HS-27A (cell line): ENCODE measurements at places on chromosomes 2 and 18.

- DNase-seq = no peak
Measured at GRCh38 chr2:71282493-71282892, 49.1 kb upstream of the ZNF638 start.

DNA sequence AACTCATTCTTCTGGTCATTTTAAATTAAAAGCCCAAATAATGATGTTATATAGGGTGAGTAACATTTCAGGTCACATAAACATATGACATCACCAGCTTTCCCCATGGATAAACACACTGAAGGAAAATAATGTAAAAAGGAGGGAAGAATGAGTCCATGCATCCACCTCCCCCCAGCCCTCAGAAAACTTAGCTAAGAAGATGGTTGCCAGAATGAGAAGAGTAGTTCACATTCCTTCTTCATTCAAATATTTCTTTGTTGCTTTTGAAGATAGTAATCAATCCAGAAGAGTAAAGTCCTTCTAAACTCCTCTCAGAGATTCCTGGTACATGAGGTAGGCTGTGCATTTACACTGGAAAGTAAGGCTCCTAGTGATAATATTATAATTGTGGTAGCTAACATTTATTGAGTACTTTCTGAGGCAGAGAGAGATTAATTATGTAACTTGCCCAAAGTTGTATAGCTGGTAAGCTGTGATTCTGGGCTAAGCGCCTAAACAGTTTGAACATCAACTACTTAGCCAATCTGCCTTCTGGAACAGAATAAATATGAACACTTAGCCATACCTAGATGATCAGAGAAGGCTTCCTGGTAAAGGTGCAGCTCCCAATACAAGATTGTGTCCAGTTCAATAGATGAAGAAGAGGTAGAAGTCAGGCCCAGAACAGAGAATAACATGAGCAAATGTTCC is 256.7 kb upstream of the FN1 start:
- DNase-seq = no peak

DNA sequence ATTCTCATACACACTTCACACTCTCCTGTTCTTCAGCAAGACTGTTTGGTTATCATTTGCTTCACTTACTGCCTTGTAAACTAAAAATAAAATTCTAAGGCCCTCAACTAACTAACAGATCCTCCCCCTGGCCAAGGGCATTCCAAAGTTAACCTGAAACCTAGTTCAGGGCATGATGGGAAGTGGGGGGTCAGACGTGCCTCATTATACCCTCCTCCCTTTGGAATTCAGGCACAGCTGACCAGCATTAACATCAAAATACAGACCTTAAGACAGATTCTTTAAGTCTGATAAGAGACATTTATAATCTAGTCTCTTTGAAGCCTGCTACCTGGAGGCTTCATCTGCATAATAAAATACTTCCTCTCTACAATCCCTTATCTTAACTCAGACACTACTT is 221.0 kb downstream of the NOL4 start:
- DNase-seq = no peak

DNA sequence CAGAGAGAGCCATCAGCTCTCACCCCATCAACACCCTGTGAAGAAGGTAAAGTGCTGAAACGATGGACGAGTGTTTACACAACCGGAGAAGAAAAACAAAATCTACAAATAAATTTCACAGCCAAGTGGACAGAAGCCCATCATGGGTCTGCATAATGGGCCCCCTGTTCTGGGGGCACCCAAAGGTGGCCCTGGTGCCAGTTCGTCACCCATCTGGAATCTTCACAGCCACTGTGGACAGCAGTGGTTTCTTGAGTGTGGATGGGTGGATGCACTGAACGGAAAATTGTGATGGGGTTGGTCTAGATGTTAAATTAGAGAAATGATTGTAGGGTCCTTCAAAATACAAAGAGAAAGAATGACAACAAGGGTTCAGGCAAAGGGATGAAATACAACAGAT is 38.8 kb downstream of the ANKMY1 start:
- no peak for DNase-seq

GRCh38 chr2:99842451-99842850 is 299.9 kb downstream of the AFF3 start:
- no peak for DNase-seq

GRCh38 chr2:5905661-5906060 is 213.5 kb downstream of the SOX11 start:
- DNase-seq = no peak

- DNase-seq = no peak
Measured at GRCh38 chr18:73615506-73615905, 532.1 kb downstream of the FBXO15 start.

- no peak for DNase-seq
Measured at GRCh38 chr2:238132463-238133450, 5.7 kb upstream of the KLHL30 start.

- DNase-seq = no peak
Measured at GRCh38 chr2:151976945-151977353, 121.9 kb downstream of the CACNB4 start.

GRCh38 chr2:37766106-37766505 is 94.7 kb upstream of the CDC42EP3 start:
- no peak for DNase-seq
